NCI-H345 (cell line): ENCODE measurements at places on chromosomes 3 and 15.
A peak's percentile ranks its signal among the peaks of the same experiment; 100 is the strongest.

DNA sequence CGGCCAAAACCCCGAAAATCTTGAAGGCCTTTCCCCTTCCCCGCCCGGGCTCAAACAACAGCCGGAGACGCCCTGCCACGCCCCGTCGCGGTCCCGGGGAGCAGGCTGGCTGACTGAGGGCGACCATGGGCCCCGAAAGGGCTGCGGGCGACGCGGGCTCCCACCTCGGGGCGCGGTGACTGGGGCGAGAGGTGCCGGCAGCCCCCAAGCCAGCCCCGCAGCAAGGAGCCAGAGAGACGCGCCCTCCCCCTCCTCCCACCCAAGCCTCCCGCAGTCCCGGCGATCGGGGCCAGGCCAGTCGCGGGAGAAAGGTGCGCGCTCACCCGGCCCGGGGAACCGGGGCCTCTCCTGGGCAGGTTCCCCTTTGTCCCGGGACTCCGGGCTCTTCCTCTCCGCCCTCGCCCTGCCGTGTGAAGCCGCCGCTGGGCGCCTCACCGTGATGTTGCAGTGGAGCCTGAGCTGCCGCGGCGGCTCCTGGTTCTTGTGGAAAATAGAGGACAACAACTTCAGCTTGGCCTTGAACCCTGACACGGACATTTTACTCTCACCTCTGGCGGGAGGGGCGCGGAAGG is 30.6 kb upstream of the ZSCAN2 start:
- no peak for DNase-seq

DNA sequence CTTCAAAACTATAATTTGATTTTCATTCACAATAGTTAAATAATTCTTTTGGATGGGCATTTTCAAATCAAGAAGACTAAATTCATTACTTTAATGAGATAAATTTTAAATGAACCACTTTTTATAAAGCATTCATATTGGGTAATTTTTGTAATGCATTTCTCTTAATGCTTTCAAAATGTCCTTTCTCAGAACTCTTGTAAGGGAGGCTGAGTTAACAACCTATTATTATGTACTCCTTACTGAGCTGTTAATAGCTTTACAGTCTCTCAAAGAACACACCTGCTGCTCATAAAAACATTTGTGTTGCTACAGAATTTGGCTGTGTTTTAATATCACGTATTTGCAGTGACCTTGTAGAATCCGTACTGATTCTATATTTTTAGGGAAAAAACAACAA is 334.0 kb upstream of the ARL6 start:
- peak; percentile 38 for DNase-seq

DNA sequence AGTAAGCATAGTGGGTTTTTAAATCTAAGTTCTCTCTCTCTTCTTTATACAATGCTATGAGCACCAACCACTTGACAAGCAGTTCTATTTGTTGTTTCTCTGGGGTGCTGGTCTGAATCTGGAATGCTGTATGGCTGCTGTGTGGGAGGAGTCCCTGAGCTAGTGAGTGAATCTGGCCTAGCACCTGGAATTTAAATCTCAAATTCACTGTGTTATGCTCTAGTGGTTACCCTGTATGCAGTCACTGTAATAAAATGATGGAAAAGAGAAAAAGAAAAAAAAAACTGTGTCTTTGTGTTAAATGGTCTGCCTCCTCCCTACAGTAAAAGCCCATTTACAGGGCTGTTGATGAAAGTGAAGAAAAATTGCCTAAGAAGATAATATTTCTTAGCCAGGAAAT is 155.0 kb downstream of the ATP8B4 start:
- DNase-seq: no peak

DNA sequence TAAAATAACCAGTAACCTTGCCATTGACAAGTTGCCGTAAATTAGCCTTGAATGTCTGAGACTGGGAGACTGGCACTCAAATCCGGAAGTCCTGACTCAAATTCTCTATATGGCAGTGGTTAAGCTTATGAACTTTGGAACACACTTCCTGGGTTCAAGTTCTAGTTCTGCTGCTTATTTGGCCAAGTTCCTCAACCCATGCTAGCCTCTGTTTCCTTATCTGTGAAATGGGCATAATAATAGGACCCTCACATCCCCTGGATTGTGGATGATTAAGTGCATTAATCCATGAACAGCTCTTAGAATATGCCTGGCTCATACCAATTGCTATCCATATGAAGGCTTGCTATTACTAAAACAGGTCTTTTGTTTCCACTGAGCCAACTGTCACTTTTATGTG is 311.5 kb downstream of the EDEM1 start:
- no peak for DNase-seq

- DNase-seq: no peak
These were observed 82.7 kb downstream of the SLC25A26 start for GRCh38 chr3:66303491-66303901.

GRCh38 chr3:60917141-60917540 is 334.1 kb downstream of the FHIT start:
- peak; percentile 31 for DNase-seq

- DNase-seq: no peak
These were observed 520 bp downstream of the ZNF654 start for GRCh38 chr3:88059380-88060170.

DNA sequence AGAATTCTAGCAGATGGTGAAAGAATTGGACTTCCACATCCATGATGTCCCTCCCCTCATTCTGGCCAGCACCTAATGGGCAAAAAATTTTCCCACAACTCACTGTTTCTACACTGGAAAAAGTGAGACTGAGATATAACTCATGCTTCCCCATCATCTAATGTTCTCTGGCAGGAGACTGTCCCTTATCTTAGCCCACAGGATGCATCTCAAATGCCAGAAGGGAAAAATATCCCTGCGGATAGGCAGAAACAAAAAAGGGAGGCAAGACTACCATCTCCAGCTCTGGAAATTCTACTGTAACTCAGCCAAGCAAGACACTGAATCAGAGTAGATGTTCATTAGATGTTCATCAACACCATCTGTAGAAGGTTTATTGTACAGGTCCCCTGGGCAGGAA is 58.6 kb downstream of the DLG1 start:
- DNase-seq: no peak
